ENCODE measurements at places on chromosomes 11 and 22.
A peak's percentile ranks its signal among the peaks of the same experiment; 100 is the strongest.

- DNase-seq: no peak
Measured at GRCh38 chr22:48102581-48102980, 1340.1 kb downstream of the TBC1D22A start.

DNA sequence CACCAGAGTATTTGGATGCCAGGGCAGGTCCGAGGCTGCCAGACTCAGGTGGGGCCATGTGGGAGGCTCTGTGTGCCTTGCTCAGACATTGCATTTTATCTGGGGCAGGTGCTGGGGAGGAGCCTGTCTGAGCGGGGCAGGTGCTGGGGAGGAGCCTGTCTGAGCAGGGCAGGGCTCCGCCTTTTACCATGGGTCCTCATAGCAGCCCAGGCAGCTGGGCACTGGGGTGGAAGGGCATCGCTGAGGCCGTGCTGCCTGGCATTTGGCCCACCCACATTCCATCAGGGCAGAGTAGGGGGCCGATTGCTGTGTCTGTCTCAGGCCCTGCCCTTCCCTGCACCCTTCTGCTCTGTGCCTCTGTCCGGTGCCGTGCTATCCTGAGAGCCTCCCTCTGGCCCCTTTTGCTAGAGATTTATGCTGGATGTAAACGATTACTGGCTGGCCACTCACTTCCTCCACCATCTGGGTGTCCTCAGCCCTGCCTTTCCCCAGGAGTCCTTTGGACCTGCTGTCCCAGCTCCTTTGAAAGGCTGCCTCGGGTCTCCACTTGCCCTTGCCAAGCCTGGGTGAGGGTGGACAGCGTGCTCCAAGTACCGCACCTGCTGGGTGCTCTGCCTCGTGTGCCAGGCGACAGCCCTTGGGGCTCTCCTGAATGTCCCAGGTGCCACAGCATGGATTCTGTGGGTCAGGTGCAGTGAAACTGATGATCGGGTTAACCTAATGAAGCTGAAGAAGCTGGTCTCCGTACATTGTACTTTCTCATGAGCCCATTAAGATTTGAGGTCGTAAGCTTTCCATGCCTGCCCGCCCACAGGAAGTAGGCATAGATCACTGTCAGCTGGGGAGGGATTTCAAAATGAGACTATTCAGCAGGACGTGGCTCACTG, 281.6 kb downstream of the TBC1D22A start:
- DNase-seq: no peak

- DNase-seq: peak; percentile 37
Measured at GRCh38 chr11:4090258-4090657, 4.3 kb upstream of the RRM1 start.

DNA sequence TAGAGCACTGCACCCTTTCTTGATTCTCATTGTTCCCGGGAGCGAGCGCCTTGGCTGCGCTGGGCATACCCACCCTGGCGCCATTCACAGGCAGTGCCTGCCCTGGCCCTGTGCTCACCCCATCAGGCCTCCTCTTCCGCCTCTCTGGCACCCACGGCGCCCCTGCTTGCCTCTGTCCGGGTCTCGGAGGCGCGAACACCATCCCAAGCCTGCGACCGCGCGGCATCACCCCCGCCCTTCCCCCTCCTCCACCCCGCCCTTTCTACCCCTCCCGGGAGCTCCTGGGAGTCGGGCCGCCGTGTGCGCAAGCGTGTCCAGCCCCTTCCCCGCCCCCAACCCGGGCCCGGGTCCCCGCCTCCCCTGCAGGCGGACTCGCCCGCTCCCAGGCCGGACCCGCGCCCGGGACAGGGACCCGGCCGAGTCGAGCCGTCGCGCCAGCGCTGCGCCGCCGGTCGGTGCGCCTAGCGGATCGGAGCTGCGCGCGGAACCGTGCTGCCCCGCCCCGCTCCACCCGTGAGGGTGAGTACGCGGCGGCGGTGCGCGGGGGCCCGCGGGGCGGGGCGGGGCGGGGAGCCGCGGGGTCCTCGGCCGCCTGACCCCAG, at the start of gene ST3GAL4:
TSS of gene ST3GAL4 (plus strand) at position 363 of the 602 bp plus-strand sequence. CDS start 50,470 bp downstream, outside the sequence.
- DNase-seq: peak; percentile 86

GRCh38 chr11:118180300-118180703, 3.9 kb upstream of the SCN2B start:
- DNase-seq: peak; percentile 49

- no peak for DNase-seq
Measured at GRCh38 chr11:36035454-36035853, 91.6 kb downstream of the LDLRAD3 start.

GRCh38 chr11:76329983-76330382, 50.9 kb downstream of the THAP12 start:
- no peak for DNase-seq

DNA sequence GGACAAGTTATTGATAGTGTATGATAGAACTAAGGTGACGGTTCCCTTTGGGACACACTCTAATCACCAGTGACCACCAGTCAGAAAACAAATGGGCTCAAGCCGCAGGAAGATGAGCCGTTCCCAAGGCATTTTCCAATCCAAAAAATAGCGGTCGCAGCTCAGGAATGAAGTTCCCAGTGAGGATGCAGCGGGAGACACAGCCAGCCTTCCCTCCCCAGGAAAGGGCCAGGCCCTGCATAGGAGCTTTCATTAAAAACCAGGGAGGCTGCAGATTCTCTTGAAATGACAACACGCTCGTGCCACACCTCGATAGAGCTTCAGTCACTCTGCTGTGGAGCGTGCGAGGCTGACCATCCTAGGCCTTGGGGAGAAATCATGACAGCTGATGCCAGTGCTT, 65.8 kb upstream of the WNT7B start:
- peak; percentile 2 for DNase-seq
